ENCODE measurements at places on chromosomes 3 and 15.

DNA sequence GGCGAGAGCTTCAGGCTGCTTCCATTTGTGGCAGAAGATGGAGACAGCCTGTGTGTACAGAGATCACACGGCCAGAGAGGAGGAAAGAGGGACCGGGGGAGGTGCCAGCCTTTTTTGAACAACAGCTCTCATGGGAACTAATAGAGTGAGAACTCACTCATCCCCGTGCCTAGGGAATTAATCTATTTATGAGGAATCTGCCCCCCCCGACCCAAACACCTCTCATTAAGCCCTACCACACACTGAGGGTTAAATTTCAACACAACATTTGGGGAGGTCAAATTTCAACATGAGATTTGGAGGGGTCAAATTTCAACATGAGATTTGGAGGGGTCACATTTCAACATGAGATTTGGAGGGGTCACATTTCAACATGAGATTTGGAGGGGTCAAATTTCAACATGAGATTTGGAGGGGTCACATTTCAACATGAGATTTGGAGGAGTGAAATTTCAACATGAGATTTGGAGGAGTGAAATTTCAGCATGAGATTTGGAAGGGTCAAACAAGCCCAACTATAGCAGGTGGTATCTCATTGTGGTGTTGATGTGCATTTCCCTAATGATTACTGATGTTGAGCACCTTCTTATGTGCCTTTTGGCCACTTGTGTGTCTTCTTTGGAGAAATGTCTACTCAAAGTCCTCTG lies 20.6 kb upstream of the RFTN1 start:
- DNase-seq: no peak

GRCh38 chr15:41561777-41562145 lies 2.7 kb downstream of the TYRO3 start:
- DNase-seq: peak; percentile 58

DNA sequence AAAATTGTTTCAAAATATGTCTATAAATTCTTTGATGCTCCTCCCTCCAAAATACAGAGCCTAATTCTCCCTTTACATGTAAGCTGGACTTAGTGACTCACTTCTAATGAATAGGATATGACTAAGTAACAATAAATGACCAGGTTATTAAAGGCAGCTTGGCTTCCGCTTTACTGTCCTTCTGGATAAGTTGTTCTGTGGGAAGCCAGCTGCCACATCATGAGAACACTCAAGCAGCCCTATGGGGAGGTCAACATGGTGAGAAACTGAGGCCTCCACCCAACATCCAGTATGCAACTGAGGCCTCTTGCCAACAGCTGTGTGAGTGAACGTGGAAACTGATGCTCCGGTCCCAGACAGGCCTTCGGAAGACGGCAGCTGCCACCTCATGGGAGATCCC lies 247.3 kb upstream of the CHRM5 start:
- no peak for DNase-seq

- DNase-seq: no peak
These were observed 817.4 kb upstream of the LMCD1 start for GRCh38 chr3:7684182-7684715.

- DNase-seq: no peak
These were observed 4.3 kb downstream of the HRG start for GRCh38 chr3:186670155-186670554.

DNA sequence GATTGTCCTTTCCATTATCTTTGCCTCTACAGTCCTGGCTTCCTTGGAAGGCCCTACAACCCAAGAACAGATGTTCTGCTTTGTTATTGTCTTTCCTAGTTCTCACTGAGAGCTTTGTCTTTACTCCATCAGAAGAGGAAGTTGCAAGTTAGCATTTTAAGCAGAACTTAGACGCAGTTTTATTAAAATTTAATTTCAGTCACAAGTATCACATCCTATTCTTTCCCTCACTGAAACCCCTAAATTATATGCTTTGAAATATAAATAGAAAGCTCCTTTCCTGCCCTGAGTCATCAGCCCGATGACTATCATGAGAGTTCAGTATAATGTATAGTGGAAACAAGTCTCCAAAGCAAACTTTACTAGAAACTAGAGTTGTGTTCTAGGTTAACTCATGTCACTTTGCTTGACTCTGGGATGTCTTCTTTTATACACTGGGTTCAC lies 291.2 kb upstream of the RBMS3 start:
- no peak for DNase-seq

DNA sequence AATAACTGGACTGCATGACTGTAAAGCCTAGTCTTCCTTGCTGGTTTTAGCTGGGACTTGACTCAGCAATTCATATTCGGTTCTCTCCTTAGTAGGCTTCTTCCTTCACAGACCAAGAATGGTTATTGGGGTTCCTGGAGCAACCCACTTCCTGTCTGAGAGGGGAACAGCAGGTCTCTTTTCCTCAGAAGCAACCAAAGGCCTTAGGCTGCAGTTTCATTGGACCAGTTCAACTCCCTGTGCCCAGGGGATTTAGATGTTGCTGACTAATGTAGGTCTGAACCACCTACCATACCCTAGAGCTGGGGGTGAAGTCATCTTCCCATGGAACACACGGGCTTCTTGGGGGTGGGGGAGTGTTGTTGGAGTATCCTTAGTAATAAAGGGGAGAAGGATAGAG lies 84.0 kb upstream of the SKOR1 start:
- no peak for DNase-seq

DNA sequence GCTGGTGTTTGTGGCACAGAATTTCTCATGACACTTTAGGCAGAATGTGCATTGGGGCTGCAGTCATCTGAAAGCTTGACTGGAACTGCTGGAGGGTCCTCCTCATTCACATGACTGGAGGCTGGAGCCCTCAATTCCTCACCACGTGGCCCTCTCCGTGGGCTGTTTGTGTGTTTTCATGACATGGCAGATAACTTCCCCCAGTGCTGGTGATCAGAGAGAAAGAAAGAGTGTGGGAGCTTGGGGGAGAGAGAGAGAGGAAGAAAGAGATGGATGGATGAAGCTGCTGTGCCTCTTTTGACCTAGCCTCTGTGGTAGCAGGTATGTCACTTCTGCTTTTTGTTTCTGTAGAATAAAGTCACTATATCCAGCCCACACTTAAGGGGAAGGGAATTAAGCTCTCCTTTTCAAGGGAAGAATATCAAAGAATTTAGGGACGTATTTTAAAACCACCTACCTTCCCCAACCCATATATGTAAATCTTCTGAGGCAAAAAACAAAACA lies 169.6 kb upstream of the IL12A start:
- no peak for DNase-seq

DNA sequence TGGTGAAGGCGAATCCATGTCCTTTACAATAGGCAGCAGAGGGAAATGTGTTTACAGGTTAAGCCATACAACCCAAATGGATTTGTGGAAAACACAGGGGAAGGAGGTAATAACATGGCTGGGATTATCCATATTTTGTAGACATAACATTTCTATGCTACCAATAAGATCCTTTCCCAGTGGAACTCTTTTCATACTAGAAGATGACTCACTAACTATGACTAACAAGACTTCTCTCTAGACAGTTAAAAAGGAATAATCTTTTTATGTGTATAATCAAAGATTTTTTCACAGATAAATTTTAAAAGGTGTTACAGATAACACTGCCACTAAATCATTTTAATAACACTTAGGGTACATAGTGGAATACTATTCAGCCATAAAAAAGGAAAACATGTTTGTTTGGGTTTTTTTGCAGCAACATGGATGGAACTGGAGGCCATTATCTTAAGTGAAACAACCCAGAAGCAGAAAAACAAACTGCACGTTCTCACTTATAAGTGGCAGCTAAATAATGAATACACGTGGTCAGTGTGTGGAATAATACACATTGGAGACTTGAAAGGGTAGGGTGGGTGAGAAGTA lies 39.6 kb downstream of the VPS13C start:
- no peak for DNase-seq

GRCh38 chr3:107997671-107998070 lies 93.2 kb downstream of the CD47 start:
- no peak for DNase-seq

DNA sequence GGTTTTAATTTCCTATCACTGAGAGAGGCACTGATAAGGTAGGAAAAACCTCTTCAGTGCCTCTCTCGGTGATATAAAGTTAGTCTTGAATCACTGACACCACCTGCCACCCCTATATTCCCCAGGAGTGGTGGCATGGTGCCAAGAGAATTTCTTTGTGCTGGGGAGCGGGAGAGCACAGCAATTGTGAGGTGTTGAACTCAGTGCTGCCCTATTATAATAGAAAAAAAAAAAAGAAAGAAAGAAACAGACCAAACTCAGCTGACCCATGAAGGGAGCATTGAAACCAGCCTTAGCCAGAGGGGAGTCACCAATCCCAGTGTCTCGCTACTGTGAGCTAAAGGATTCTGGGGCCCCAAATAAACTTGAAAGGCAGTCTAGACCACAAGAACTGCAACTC lies 201.4 kb upstream of the STT3B start:
- DNase-seq: no peak

DNA sequence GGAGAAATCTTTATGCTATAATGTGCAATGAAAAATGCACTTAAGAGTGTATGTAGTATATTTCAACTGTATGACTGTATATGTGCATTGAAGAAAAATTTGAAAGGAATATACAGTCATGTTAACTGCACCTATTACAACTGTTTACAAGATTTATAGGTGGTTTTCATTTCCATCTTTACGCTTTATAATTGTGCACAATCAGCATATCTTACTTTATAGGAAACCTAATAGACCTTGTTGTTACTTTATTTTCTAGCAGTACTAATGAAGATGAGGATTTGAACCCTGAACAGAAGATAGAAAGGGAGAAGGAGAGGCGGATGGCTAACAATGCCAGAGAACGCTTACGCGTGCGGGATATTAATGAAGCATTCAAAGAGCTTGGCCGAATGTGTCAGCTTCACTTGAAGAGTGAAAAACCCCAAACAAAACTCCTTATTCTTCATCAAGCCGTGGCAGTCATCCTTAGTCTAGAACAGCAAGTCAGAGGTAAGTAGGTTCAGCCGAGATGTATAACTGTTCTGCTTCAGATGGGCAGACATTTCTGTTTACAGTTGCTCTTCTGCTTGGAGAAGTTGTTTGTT lies 103.4 kb upstream of the CGNL1 start:
- no peak for DNase-seq

DNA sequence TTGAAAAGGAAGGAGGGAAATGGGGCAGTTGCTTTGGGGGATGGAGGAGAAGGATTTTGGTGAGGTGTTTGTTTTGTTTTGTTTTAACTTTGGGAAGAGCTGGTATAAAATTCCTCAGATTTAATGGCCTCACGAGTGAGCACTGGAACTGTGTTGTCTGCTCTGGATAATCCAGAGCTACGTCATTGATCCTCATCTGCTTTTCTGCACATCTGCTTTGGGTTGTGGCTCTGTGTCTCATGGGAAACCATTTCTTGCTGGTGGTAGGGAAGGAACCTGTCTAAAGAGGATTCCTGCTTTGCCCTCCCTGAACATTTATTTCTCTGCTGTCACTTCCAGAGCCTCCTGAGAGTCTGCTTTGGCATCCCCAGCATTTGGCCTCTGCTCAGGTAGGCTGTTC lies 3.1 kb downstream of the SNRK start:
- peak; percentile 25 for DNase-seq

DNA sequence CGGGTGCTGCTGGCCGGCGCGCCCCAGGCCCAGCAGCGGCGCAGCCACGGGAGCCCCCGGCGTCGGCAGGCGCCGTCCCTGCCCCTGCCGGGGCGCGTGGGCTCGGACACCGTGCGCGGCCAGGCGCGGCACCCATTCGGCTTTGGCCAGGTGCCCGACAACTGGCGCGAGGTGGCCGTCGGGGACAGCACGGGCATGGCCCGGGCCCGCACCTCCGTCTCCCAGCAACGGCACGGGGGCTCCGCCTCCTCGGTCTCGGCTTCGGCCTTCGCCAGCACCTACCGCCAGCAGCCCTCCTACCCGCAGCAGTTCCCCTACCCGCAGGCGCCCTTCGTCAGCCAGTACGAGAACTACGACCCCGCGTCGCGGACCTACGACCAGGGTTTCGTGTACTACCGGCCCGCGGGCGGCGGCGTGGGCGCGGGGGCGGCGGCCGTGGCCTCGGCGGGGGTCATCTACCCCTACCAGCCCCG lies 777 bp downstream of the LOXL1 start:
- DNase-seq: peak; percentile 58

DNA sequence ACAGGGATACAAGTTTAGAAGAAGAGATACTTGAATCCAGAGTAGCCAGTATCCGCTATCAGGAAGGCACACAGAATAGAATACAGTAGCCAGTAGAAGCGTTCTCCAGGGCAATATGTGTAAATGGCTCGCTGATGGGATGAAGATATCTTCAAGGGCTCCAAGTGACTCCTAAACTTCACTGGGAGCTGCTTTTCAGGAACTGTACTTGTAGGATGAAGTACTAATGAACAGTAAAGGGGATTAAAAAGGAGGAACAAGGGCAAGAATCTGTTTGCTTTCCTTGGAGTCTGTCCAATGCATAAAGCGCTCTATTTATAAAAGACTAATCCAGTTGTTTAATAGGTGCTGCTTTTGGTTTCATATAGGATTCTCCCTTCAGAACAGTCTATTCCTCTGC lies 78.4 kb downstream of the THRB start:
- DNase-seq: no peak

DNA sequence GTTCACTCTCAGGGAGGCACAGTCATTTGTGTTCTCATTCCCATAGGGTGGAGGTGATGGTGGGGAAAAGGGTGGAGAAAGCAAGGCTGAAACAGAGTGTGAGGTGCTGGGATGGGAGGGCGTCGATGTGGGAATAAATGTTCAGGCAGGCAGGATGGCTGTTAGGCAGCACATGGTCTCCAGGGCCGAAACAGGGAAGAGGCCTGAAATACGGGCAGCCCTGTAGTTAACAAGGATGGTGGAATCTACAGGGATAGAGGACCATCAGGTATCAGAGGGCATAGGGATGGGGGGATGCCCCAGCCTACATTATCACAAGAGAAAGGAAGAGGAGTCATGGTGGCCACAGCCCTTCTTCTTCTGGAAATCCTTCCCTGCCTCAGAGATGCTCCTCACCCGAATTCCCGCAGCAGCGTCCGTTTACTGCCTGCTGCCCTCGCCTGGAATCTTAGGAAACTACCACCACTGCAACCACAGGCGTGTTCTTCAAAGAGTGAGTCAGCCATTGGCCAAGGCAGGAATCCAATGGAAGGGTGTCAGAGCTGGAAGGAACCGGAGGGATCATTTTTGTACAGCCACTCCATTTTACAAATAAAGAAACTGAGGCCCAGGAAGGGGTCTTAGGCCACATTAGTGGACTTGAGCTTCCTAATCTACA lies 49.7 kb upstream of the POMGNT2 start:
- DNase-seq: peak; percentile 77

DNA sequence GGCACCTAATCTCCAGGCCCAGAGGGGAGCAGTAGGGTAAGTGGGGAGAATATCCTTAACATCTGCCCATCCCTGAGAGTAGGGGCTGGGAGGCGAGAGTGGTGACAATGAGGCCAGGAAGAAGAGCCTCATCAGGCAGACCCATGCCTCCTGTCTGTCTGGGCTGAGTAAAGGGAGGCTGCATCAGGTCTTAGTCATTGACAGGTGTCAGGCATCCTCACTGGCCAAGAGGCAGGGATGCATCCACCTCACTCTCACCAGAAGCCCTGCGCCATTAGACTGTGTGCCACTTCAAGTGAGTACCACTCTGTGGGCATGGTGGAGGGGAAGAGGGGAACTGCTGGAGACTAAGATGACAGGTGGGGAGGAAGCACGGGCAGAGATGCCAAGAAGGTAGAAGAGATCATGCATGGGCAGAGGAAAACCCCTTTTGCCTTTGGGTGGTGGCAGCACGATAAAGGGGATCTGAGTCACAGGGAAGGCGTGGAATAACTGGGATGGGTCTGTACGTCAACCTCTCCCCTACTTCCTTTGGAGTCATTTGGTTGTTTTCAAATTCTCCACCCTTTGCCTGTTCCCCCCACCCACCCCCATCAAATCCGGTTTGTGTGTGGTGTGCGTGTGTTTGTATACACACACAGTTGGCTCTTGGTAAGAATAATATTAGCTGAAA lies 14.1 kb downstream of the ANAPC13 start:
- no peak for DNase-seq
